ENCODE measurements at places on chromosomes 13 and 19.

- no peak for DNase-seq
These were observed 305.8 kb downstream of the MTUS2 start for GRCh38 chr13:29125934-29126424.

DNA sequence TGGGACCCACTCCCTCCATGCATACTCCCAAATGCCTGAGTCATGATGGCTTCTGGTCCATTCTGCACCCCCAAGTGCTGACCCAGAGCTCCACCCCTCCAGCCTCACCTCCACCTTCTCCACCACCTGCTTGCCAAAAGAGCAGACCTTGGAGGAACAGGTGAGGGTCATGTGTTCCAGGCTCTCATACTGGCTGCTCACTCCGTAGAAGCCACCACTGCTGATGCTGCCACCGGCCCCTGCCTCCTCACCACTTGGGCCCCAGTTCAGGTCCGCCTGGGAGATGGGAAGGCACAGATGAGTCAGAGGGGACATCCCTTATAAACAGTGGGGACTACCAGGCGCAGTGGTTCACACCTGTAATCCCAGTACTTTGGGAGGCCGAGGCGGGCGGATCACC, 7.9 kb downstream of the CD37 start:
- DNase-seq = no peak

DNA sequence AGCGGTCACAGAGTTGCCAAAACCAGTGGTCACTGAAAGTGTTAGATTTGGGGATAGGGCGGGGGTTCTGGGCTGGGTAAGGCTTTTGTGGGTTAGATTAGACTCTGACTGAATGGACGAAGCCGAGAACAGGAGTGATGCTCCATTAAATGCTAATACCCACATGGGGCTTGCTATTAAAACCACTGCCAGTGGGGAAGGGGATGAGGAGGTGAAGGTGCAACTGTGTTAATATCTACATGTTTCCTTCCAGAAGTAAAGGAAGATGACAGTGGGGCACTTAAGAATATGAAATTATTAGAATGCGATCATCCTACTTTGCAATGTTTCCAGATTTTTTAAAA, 573 bp upstream of the ZNF614 start:
- no peak for DNase-seq

DNA sequence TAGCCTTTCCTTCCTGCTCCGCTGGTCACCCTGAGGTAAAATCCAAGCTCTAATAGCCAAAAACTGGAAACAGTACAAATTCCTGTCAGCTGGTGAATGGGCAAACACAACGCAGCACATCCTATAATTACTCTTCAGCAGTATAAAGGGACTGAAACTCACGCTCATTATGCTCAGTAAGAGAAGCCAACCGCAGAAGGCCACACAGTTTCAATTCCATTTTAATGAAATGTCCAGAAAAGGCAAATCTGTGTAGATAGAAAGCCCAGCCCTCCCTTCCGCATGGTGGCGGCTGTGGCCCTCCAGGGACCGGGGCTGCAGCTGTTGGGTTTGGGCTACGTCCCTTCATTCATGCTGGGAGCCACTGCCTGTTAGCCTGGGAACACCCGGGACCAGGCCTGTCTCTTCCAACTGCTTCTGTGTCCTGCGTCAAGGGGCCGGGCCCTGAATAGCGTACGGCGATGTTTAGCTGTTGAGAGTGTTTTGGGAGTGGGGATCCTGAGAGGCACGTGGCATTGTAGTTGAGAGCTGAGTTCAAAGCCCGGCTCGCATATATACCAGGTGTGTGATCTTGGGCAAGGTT, 23.5 kb downstream of the NKPD1 start:
- DNase-seq = no peak
